Frontal cortex (tissue), 4 donors: ENCODE measurements at places on chromosomes 3 and 15. TPM values are rescaled to one million over a fixed set of nuclear protein-coding genes. Genes with fewer than 3 reads are reported as not detected.

The CDC25A gene
- 4.5 TPM for total RNA-seq

The LRRN1 gene
- 24.9 TPM for total RNA-seq

GRCh38 chr3:38618343-38618742 lies 31.1 kb downstream of the SCN5A start:
- no peak for DNase-seq

DNA sequence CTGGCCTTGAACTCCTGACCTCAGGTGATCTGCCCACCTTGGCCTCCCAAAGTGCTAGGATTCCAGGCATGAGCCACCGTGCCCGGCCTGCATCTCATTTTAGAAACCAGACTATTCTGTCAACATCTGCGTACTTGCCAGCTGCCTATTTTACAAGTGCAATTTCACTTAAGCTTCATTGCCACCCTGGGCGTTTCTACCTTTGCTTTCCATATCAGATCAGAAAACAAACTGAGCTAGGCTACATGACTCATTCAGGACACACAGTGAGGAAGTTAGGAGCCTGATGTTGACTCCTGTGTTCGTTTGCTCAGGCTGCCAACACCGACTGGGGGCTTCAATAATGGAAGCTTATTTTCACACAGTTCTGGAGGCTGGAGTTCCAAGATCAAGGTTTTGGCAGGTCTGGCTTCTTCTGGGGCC lies 42.3 kb upstream of the KLHL25 start:
- no peak for DNase-seq

DNA sequence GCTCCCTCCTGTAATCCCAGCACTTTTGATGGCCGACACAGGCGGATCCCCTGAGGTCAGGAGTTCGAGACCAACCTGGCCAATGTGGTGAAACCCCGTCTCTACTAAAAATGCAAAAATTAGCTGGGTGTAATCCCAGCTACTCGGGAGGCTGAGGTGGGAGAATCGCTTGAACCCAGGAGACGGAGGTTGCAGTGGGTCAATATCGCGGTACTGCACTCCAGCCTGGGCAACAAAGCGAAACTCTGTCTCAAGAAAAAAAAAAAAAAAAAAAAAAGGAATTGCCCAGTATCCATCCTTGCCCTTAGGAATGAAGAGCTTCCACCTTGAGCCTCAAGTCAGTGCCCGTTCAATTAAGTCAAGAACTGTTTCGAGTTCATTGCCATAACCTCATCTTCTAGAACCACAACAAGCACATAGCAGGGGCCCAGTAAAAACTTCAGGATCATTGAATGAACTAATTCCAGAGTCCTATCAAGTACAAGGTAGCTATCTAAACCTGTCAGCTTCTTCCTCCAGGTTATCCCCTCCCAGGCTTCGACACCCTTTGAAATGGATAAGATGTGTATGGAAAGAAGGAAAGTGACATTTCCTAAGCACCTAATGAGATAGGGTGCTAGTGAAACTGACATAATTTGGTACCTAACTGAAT lies 826 bp downstream of the DBR1 start:
- DNase-seq: no peak

The SEMA3B gene
- total RNA-seq: 2.4 TPM

DNA sequence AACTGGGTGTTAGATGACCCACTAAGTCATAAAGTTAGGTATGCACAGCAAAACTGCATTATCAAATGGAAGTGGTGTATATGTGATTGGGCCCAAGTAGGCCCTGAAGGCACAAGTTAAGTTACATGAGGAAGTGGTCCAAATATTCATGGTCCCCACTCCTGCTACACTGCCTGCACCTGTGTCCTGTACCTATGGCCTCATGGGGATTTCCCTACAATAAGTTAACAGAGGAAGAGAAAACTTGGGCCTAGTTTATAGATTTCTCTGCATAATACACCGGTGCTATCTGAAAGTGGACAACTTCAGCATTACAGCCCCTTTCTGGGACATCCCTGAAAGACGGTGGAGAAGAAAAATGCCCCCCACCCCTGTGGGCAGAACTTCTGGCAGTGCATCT lies 41.5 kb downstream of the STRIT1 start:
- no peak for DNase-seq

DNA sequence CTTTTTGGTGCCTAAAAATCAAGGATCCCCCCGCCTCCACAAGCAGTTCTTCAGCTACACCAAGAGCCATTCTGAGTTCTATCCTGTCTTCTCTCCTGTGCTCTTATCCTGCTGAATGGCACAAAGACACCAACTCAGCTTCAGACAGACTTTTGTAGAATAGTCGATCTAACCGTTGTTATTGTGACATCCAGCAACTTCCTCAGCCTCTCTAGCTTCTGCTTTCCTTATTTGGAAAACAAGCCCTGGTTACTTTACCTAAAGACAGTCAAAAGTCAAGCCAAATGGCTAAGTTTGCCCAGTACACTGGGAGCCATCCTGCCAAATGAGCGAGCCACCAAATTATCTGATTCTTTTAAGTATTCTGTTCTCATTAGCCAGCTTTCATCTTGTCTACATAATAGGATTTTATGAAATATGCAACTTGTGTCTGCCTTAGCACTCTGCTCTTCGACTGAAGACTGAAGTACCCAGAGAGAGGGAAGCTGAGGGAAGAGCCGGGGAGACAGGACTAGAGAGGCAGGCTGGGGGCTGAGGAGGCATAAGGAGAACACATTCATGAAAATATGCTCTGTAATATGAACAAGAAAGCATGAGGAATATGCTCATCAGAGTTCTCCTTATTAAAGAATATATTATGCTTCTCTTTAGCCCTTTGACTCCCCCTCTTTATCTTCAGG lies 35.1 kb downstream of the LYZL4 start:
- DNase-seq: no peak

The EOMES gene
- 6.9 TPM for total RNA-seq

GRCh38 chr15:66078196-66078928 lies 175.2 kb downstream of the MEGF11 start:
- DNase-seq: no peak

The COL7A1 gene
- 1.2 TPM for total RNA-seq

GRCh38 chr3:41101231-41101630 lies 98.1 kb upstream of the CTNNB1 start:
- no peak for DNase-seq

GRCh38 chr3:194637066-194637465 lies 3.8 kb upstream of the TMEM44 start:
- no peak for DNase-seq

- DNase-seq: no peak
Observed at GRCh38 chr3:102089904-102090720, 240.8 kb downstream of the NFKBIZ start.

DNA sequence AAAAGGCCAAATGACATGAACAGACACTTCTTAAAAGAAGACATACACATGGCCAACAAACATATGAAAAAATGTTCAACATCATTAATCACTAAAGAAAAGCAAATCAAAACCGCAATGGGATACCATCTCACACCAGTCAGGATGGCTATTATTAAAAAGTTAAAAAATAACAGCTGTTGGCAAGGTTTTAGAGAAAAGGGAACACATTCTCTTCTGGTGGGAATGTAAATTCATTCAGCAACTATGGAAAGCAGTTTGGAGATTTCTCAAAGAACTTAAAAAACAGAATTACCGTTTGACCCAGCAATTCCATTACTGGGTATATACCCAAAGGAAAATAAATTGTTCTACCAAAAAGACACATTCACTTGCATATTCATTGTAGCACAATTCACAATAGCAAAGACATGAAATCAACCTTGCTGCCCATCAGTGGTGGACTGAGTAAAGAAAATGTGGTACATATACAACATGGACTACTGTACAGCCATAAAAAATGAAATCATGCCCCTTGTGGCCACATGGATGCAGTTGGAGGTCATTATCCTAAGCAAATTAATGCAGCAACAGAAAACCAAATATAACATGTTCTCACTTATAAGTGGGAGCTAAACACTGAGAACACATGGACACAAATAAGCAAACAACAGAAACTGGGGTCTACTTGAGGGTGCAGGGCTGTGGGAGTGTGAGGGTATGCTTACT lies 190.7 kb upstream of the MCTP2 start:
- DNase-seq: no peak

The QARS1 gene
- total RNA-seq: 179 TPM

- no peak for DNase-seq
Observed at GRCh38 chr15:69172847-69173246, 12.4 kb downstream of the GLCE start.

- no peak for DNase-seq
Observed at GRCh38 chr15:57281321-57281720, 95.0 kb upstream of the CGNL1 start.

- no peak for DNase-seq
Observed at GRCh38 chr3:14570864-14571263, 30.7 kb upstream of the GRIP2 start.

DNA sequence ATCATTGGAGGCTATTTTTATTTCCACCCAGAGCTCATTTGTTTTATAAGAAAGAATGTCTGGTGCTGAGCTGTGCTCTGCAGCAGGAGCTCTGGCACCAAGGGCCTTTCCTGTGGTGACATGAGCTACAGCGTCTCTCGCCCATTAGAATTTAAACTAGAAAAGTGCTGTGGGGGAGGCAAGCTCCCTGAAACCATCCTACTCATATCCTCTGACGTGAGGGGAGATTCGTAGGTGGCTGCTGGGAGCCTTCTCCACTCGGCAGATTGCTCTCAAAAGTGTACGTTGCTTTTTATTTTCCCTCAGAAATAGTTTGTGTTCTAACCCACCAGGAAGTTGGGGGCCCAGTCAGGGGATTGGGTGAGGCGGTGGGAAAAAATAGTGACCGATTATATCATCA lies 76.3 kb upstream of the ARHGEF3 start:
- DNase-seq: no peak
